ENCODE measurements at places on chromosomes 7 and 10. TPM values are rescaled to one million over a fixed set of nuclear protein-coding genes. Genes with fewer than 3 reads are reported as not detected.

The SPRN gene
- total RNA-seq, result 0.92 TPM

The TMEM196 gene
- total RNA-seq, result not detected

DNA sequence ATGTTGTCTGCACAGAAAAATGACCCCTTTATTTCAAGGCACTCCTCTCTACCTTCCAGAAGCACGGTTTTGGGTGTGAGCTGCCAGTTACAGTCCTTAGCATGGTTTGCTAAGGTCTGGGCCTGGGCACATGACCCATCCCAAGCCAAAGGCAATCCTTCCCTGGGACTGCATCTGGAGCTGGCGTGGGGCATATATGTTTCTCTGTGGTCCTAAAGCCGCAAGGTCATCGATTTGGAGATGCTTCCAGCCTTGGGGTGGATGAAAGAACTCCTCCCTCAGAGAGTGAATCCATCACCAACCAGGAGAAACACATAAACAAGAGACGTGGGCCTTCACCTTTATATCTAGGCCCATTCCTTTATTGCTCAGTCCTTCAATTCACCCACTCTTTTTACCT lies 50.1 kb upstream of the IGFBP3 start:
- no peak for DNase-seq

DNA sequence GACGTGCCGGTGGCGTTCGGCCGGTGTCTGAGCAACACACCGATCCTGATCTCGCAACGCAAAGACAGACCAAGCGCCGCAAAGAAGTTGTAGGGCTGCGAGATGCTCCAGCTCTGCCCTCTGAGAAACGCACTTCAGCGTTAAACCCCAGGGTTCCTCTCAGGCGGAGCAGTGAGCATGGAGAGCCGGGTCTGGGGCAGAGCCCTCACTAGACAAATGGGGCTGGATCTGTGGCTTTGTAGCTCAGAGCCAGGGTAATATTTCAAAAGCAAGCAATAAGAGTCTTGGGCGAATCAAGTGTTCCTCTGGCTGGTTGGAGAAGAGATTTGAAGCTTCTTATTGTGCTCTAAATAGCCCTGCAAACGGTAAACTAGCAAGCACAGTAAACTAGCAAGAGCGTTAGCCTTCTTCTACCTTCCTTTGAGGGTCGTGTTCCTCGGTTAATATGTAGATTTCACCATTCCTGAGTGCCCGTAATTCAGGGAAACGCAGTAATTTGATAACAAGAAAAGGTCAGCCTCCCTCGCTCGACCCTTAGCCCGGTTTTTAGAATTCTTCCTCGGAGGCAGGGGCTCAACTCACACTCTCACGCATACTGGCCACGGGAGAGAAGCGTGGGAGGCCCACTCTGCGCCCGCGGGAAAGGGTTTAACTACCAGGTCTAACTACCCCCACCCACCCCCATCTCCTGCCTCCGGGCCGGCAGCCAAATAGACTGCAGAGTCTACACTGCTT lies 6.7 kb downstream of the SKAP2 start:
- no peak for DNase-seq

- no peak for DNase-seq
Measured at GRCh38 chr7:17640730-17641377, 299.4 kb downstream of the SNX13 start.

The EFCAB10 gene
- not detected for total RNA-seq

DNA sequence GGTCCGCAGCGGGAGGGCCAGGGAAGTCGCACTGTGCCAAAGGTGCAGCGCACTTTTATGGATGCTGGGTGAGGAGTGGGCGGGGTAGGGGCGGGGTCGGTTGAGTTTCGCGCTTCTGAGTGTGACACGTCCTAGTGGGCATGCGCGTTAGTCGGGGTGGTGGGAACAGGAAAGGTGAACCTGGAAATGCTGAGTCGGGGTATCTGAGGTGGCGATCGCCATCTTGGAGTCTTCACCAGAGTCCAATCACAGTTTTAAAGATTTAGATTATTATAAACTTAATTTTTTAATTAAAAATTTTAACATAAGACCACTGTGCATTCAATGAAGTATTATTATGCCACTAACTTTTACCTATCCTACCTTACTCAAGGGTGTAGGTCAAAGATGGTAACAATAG lies 45.7 kb downstream of the ZNF138 start:
- DNase-seq, result no peak

- no peak for DNase-seq
Measured at GRCh38 chr10:74167443-74167842, 16.4 kb downstream of the ADK start.

Data from glomerular endothelial cell (primary cell).